ENCODE measurements at places on chromosomes 11 and 22.
A peak's percentile ranks its signal among the peaks of the same experiment; 100 is the strongest.

DNA sequence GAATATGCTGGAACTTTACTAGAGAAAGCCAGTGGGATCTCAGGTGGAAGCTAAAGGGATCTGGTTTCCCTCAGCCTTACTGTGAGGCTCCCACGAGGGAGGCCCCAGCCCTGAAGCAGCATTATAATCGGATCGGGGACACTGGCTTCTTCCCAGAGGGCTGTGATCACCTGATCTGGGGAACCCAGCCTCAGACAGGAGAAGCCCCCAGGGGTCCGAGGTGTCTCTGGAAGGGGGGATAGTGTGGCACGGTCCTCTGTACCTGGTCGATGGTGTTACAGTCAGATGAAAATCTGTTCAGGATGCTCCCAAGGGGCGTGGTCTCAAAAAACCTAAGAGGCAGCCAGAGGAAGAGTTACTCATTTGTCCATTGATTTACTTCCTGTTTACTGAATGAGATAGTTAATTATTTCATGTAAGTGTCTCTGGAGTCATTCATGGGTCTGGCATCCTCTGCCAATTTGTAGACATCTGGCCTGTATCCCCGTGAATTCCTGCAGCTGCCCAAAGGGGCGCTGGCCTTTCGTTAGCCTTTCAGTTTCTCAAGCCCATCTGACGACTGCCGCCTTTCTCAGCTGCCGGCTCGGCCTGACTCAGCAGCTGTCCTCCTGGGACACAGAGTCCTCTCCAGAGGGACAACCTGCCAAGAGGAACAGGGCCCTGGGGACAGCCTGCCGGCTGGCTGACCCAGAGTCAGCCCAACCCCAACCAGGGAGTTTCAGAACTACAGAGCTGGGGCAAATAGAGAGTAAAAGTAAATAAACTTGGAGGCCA is 17.0 kb upstream of the KCNJ11 start:
- no peak for DNase-seq

GRCh38 chr11:71489311-71490043 is 36.5 kb downstream of the NADSYN1 start:
- peak; percentile 61 for DNase-seq

DNA sequence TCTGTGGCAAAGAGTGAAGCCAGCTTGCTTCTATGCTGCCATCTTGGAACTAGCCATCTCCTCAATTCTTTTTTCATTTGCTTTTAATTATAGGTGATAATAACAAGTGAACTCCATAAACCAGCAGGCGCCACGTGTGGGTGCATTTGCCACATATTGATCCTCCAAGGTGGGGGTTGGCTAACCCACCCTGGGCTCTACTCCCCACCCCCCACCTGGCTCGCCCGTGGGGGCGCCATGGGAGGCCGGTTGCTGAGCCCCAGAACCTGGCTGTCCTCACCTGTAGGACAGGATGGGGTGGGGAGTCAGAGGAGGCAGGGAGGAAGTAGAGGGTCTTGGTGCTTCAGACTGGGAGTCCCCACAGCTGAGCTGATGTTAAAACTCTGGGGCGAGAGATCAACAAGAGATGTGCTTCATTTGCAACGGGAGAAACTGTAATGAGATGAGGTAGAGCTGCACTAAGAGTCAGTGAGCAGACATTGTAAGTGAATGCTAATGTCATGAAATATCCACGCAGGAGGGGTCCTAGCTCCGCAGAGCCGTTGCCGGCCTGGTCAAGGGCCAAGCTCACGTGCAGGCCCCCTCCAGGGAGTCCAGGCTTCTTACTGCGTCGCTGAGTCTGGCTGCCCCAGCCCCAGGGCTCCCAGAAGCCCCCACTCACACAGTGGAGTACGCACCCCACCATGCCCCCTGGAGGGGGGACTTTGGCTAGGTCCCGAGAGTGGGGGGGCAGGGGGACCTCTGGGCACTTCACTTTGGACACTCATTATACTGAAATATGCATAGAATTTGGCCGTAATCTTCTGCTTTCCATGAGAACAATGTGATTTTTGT is 59.4 kb downstream of the BRD1 start:
- DNase-seq: no peak

DNA sequence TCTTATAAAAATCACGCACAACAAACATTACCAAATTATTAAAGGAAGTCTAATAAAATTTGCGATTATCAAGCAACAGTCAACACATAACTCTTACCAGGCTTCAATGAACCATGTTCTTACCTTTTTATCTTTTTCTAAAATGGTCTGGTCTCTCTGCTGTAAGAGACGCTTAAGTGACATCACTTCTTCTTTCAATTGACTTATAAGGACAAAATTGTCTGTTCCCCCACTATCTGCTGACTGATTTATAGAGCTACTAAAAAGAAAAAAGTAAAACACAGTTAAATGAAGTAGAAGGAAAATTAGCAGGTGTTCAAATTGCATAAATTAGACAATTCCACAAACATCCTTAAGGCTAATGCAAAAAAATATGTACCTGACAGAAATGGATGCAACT is 10.9 kb downstream of the FAM76B start:
- no peak for DNase-seq

GRCh38 chr22:37967147-37967546 is 13.6 kb downstream of the POLR2F start:
- DNase-seq: no peak

DNA sequence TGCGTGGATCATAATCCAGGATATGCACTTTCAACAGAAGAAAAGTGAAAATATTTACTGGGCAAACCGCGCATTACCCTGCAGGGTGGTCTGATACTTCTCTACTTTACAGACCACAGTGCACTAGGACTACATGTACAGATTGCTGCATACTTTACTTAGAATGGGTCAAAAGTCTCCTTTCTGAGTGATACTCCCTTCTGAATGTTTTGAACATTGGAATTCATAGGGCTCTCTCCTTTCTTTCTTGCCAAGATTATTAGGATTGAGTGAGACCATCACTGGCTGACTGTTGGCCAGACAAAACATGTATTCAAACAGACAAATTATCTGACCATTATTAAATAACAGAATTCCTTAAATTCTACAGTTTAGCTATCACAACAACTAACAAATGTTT is 6.6 kb upstream of the FIBIN start:
- DNase-seq: no peak

- DNase-seq: no peak
Measured at GRCh38 chr11:7576726-7577290, 63.0 kb downstream of the PPFIBP2 start.

DNA sequence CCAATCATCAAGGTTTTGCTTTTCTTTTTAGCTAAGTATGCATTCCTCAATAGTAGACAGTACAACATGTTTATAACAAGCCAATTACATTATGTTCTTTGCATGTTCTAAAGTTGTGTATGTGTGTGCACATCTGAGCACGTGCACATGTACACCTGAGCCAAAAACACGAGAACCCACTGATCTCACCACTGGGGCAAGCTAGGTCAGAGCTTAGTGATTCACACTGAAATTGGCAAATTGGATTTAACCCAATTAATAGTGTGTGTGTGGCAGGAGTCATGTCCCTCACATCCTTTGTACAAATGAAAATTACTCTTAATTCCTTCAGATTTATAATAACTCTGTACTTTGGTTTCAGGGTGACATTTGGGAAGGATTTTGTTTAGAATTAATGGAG is 145.7 kb upstream of the TEAD1 start:
- DNase-seq: no peak

- no peak for DNase-seq
Measured at GRCh38 chr11:125701858-125702621, 21.4 kb upstream of the ACRV1 start.

DNA sequence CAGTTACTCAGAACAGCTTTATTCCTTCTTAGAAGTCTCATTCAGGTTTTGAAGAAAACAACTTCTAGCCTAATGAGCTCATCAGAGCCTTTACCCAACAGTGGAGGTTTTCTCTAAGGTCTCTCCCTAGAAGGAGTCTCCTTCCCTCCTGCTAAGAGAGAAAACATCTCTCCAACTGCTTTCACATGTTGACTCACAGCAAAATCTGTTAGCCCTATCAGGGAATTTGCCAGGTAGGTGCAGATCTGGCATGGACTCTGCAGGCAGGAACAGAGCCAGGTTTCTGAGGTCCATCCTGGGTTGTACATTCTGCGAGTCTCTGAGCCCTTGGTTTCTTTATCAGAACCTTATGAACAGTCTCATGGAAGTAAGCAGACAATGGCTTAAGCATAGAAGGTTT is 214.4 kb downstream of the HIPK3 start:
- no peak for DNase-seq

GRCh38 chr22:42805998-42806830 is 50.9 kb downstream of the ARFGAP3 start:
- no peak for DNase-seq

DNA sequence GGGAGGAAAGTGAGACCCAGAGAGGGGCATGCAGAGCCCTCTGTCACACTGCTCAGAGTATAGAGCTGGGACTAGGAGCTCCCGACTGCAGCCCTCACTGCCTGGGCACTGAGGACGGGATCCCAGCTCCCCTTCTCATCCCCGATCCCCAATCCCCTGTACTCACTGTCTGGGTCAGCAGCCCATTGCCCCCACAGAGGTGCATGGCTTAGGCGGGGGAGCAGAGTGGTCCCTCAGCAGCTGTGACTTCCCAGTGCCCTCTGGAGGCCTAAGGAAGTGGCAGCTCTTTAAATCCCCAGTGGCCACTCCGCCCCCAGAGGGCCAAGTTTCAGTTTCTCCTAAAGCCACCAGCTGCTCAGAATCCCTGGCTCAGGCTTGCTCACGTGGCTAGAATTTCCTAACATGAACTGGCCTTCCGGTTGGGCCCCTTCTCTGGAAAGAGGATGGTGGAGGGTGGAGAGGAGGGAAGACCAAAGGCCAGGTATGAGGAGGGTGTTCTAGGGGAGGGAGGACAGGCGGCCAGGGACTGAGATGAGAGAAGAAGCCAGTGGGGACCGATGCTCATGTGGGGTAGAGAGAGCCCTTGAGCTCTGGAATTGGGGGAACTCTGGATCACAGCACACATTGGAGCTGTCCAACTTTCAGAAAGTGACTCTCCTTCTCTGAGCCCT is at the start of gene BATF2:
TSS of gene BATF2 (minus strand) at position 262 of the 671 bp plus-strand sequence. CDS start at position 205, 57 bp downstream.
- DNase-seq: no peak

DNA sequence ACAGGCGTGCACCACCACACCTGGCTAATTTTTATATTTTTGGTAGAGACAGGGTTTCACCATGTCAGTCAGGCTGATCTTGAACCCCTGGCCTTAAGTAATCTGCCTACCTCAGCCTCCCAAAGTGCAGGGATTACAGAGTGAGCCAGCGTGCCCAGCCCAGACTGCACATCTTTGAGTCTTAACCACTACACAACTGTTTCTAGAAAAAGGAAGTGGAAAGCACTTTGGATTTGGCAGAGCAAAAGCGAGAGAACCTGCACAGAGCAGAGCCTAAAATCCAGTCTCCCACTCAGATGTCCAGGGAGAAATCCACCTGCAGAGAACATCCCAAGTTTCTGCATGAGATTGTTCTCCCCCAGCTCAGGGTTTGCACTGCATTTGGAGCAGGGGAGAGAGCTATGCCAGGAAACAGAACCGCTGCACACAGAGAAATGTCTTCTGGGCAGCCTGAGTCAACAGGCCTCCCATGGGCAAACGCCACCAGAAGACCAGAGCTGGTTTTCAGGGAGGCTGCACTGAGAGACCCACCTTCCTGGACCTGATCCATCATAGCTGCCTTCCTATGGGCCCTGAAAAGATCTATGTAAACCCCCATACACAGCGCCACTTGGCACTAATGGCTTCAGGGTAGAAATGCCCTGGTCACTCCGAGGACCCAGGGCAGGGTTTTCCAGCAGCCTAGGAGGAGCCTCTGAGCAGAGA is 54.0 kb downstream of the RPUSD4 start:
- DNase-seq: no peak

GRCh38 chr11:64526795-64527194 is 64.2 kb upstream of the SLC22A12 start:
- no peak for DNase-seq

GRCh38 chr11:84720706-84721402 is 906.3 kb downstream of the DLG2 start:
- no peak for DNase-seq

- DNase-seq: no peak
Measured at GRCh38 chr11:60280412-60280811, at the start of gene MS4A4A. TSS of gene MS4A4A (plus strand) at chr11:60280666. CDS start at chr11:60280676, 10 bp downstream.

Data from activated naive CD4-positive, alpha-beta T cell treated with Interleukin-2 at 50 U/mL for 16 hours (primary cell).